ENCODE measurements at places on chromosomes 7 and 10.
A peak's percentile ranks its signal among the peaks of the same experiment; 100 is the strongest.

DNA sequence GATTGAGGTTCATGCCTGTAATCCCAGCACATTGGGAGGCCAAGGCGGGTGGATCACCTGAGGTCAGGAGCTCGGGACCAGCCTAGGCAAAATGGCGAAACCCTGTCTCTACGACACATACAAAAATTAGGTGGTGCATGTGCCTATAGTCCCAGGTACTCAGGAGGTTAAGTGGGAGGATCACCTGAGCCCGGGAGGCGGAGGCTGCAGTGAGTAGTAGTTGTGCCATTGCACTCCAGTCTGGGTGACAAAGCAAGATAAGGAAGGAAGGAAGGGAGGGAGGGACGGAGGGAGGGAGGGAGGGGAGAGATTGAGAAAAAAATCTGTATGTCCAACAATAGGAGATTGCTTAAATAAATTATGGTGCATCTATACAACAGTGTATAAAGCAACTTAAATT is 13.2 kb downstream of the TLL2 start:
- no peak for DNase-seq

DNA sequence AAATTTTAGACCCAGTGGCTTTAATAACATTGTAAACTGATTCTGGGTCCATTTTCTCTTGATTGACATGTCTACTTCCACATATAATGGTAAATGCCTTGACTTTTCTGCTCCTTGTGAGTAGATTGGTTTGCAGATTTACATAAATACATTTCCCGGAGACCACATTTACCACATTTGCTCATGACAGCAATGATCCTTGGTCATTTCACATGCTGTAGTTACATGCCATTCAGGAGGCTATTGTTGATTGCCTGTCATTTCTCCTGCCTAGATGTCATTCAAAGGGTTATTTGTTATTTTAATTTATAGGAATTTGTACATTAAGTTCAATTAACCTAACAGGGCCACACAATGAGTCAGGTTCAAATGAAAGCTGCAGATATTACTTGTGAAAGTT is 280.5 kb downstream of the CNTNAP2 start:
- DNase-seq = no peak

GRCh38 chr7:77685233-77685632 is 11.0 kb upstream of the RSBN1L start:
- DNase-seq = peak; percentile 6

GRCh38 chr10:21363731-21364104 is 161.8 kb downstream of the SKIDA1 start:
- no peak for DNase-seq

DNA sequence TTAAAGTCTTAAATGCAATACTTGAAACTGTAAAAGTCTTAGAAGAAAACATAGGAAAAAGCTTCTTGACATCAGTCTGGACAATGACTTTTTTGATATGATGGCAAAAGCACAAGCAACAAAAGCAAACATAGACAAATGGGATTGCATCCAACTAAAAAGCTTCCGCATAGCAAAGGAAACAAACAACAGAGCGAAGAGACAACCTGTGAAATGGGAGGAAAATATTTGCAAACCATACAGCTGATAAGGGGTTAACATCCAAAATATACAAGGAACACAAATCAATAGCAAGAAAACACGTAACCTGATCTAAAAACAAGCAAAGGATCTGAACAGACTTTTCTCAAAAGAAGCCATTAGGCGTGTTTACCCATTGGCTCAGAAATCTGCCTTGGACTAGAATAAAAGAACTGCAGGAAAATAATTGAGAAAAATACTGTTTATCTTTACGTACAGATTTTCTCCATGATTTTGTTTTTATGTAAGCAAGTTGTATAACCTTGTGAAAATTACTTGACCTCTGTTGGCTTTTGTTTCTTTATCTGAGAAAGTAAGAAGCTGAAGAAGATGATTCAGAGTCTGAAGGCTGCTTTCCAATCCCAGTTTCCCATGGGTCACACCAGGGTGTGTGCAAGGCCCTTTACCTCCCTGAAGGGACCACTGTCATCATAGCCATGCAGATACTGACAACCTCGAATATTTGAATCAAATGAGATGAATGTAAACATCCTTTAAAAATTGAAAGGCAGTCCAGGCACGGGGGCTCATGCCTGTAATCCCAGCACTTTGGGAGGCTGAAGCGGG is 99.1 kb upstream of the LANCL2 start:
- DNase-seq = no peak

DNA sequence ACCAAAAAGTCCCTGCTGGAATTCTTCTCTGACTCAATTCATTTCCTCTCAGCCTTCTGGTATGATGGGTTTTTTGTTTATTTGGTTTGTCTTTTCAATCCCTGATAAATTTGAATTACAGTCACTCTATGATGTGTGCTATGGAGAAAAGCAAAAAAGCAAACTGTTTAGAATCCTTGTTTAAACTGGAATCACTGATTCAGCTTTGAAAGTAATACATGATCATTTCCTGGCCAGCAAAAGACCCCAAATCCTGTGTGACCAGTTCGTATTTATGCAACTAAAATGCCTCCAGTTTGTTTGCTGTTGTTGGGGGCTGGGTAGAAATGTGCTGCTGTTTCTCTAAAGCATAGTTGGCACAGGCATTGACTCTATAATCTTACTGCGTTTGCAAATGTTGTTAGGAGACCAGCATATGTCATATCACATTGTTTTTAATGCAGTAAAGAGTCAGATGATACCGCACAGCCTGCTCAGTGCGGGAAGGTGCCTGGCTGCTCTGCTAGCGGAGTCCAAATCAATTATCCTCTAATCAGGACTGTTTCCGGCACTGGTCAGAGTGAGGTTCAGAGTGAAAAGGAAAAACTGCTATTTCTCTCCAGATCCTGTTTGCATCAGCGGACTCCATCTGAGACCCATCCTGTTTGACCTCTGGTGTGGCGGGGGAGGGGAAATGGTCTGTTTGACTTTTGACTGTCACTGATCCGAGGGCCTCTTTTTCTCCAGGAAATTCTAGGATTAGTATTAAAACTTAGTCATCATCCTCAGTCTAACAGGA is 40.6 kb upstream of the ADD3 start:
- DNase-seq = peak; percentile 72

- DNase-seq = no peak
These were observed 981.5 kb downstream of the SORCS1 start for GRCh38 chr10:106183041-106183440.

DNA sequence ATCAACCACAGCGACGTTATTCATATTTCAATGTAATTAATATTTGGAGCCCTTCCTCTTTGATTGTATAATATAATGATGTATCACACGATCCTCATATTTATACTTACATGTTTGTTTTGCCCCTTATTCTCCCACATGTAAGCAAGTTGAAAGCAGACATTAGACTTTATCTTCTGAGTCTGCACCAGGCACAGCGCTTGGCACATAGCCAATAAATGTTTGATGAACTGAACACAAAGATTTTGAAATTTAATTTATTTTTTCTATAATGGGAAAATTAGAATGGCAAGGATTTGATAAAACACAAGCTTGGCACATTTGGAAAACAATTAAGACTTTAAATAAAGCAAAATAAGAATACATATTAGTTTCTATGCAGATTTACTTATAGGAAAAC is 31.6 kb downstream of the ZFAND4 start:
- DNase-seq = no peak

DNA sequence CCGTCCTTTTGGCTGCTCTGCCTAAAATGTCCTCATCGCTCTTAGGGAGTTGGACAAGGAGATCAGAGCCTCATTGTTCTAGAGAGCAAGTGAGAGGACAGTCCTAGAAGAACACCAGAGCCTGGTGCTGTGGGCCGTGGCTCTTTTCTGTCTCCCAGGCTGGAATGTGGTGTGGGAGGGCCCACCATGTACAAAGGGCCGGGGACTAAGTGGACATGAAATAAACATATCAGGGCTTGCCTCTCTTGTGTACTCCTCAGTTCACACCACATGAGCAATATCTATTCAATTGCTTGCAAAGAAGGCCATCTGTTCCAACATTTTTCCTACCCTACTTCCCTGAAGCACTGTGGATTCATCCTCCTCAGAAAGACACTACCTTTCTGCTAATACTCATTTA is 510.4 kb downstream of the SUGCT start:
- DNase-seq = no peak

GRCh38 chr7:113202284-113202683 is 83.9 kb upstream of the SMIM30 start:
- DNase-seq = no peak

GRCh38 chr10:88787463-88787862 is 15.1 kb upstream of the LIPM start:
- DNase-seq = no peak

DNA sequence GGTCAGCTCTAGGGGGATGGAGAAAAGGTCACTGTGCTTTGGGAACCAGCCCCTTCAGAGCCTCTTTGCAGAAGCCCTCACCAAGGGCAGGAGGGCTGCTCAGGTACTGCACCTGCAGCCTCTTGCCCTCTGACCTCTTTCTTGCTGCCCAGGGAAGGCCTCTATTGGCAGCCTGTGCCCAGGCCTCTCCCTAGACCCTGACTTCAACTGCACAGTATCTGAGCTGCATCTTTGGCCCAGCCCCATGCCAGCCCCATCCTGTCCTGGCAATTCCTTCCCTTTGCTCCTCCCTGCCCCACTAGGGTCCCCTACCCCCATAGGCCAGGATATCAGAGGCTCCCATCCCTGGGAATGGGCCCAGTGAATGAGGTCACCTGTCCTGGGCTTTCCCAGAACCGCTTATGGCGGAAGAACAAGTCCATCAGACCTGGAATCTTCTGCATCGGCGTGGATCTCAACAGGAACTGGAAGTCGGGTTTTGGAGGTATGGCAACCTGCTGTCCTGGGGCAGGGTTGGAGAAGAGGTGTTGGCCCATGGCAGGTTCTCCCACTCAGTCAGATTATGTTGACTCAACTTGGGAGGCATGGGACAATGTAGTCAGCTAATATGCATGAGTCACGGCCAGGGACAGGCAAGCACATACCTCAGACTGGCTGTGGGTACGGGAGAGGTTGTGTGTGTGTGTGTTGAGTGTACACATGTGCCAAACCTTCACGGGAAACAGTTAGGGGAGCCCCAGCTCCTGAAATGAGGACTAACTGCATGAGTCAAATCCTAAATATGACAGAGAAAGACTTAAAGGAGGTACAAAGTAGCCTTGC is 17.1 kb upstream of the CPA1 start:
- peak; percentile 100 for DNase-seq

DNA sequence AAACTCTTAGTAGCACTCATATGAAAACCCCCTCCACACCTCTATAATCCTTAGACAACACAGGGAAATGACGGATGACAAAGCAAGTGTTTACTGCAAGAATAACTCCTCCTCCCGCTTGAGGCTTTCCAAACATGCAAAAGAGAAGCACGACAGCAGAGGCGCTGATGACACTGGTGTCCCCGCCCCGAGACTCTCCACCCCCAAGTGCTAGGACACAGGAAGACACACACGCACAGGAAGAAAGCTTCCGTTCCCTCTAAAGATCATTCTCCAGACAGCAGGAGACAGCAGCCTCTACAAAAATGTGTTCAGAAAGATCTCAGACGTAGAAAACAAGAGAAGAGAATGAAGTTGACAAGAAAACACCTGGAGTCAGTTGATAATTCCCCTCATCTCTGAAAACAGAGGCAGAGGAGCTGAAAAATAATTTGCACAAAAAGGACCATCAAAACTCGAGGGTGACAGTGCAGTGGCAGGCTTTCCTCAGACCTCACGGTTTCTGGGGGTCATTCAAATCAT is 90.2 kb downstream of the DLG5 start:
- no peak for DNase-seq

GRCh38 chr7:132169730-132170129 is 406.5 kb downstream of the PLXNA4 start:
- DNase-seq = no peak

GRCh38 chr10:133415752-133416151 is 8.7 kb downstream of the SPRN start:
- no peak for DNase-seq

- no peak for DNase-seq
These were observed 18.2 kb upstream of the CALCR start for GRCh38 chr7:93592588-93593266.

DNA sequence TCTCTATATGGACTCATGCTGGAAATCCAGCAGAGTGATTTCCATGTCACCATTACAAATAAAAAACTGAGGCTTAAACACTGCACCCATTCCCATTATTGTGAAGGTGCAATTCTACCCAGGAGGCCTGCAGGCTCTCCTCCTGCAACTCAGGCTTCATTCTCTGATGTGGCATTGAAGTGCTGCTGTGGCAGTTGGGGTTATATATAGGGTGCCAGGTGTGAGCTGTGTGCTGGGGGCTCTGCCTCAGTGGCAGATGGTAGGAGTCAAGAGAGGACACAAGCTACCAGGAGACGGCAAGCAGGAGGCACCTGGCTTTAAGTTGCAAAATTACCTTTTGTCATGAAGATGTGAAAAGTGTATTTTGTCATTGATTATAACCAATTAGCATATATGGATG is 21.3 kb downstream of the ZNF107 start:
- DNase-seq = no peak

- no peak for DNase-seq
These were observed 102.2 kb downstream of the GRM8 start for GRCh38 chr7:127150543-127150942.

DNA sequence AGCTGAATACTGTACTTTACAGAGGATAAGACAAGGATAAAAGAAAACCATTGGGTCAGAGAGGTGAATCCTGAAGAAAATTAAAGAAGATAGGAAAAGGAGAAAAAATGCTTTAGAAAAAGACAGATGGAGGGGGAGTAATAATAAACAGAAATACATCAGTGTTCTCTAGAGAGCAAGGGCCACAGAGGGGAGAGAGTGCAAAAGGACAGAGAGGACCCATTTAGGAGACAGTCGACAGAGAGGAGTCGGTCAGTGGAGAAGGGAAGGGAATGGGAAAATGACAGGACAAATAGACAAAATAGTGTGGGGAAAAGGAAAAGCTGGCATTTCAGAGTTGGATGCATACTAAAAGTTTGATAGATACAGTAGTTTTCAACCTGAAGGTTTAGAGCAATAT is 287.0 kb downstream of the DOCK4 start:
- no peak for DNase-seq

DNA sequence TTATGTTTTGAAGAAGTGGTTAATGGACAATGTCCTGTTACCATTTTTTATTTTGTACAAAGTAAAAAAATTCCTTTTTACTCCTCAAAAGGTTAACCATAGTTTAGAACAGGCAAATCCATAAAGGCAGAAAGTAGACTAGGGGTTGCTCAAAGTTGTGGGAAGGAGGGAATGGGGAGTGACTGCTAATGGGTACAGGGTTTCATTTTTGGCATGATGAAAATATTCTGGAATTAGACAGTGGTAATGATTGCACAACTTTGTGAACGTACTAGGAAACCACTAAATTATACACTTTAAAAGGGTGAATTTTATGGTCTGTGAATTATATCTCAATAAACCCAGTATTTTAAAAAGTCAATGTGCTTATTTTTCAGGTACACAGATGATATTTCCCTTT is 35.4 kb upstream of the CDK14 start:
- peak; percentile 71 for DNase-seq

DNA sequence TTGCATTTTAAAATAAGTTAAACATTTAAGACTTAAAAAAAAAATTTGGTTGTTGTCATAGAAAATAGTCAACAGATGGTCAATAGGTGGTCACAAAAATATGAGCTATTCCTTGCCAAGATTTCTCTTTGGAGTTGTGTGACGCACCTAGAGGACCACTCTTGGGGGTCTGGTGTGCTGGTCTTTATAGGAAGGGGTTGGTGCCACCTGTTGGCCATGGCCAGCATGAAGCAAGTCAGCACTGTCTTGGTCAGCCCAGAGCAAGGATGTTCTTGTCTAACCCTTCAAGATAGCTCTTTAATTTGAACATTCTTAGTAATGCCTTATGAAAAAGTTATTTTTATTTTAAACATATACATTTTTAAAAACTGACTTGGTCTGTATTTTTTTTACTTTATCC is 267.9 kb upstream of the CNTNAP2 start:
- no peak for DNase-seq

GRCh38 chr10:121631365-121632029 is 33.3 kb upstream of the FGFR2 start:
- DNase-seq = no peak
